Left cardiac atrium (tissue), 4 donors: ENCODE measurements at places on chromosomes 16 and 17. TPM values are rescaled to one million over a fixed set of nuclear protein-coding genes. Genes with fewer than 3 reads are reported as not detected.

Gene MT1A
- 19.0 TPM for total RNA-seq

DNA sequence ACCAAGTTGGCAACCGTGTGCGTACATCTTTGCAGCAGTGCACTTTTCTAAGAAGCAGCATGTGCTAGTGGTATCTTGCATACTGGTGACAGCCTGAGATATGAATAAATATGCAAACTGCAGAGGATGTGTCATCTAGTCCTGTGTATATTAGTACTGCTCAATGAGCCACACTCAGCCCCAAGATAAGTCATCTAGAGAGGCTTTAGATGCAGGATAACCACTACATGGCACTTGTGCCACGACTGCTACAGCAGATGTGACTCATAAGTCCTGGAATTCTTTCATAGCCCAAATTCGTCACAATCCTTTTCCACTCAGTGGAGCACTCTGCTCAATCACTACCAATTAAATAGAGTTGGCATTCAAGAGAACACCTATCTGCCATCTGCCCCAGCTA lies 171.5 kb downstream of the AXIN2 start:
- DNase-seq, result no peak

Gene FOXO3B
- 1.9 TPM for total RNA-seq

Gene CYTH1
- 45.3 TPM for total RNA-seq

Gene TRAPPC2L
- 54.3 TPM for total RNA-seq

Gene MYL4
- total RNA-seq, result 4,221 TPM

DNA sequence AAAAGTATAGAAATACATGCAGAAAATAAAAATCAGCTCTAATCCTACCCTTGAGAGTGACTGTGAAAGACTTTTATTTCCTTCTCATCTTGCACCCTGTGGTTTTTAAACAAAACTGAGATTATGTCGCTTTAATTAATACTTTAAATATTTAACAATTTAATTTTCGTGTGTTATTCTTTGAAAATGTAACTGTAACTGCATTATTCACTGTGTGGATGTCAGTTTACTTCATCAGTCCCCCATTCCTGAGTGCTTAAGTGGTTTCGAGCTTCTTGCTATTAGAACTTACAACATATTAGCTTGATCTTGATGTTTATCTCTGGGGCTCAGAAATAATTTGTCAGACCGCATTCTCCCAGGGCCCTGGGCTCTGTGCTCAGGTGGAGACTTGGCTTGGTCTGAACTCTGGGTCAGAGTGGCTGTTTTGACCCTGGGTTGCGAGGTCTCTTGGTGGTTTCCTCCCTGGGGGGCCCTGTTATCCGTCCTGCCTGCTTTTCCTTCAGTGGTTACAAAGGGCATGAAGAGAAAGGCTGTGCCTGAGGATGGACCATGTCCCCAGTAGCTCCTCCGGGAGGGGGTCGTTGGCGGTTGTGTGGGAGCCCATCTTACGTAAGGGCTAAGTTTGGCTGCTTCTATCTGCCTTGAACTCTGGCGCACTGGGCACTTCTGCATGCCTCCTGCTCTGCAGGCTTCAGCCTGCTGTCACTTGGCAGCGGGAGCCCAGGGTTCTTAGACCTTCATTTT lies 25.7 kb downstream of the AKAP1 start:
- no peak for DNase-seq

Gene BRD7
- total RNA-seq, result 43.4 TPM

GRCh38 chr17:32586666-32587065 lies 99.9 kb downstream of the CDK5R1 start:
- no peak for DNase-seq

Gene FMNL1
- total RNA-seq, result 18.6 TPM

GRCh38 chr17:1872976-1873375 lies 43.2 kb downstream of the RPA1 start:
- DNase-seq, result no peak

GRCh38 chr17:48630925-48631692 lies 5.0 kb upstream of the HOXB9 start:
- DNase-seq, result no peak

DNA sequence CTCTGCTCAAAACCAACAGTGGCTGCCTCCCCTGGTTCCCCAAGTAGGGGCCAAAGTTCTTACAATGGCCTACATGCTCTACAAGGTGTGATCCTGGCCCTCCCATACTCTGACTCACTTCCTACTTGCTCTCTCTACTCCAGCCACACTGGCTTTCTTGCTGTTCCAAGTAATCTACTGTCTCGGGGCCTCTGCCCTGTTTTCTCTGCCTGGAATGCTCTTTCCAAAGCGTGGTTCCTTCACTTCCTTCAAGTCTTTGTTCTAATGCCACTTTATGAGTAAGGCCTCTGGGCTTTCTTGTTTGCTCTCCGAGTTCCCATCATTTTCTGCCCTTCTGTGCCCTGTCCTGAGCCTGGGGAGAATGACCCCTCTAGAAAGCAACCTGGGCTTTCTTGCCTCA lies 4.1 kb upstream of the CDH3 start:
- DNase-seq, result no peak

DNA sequence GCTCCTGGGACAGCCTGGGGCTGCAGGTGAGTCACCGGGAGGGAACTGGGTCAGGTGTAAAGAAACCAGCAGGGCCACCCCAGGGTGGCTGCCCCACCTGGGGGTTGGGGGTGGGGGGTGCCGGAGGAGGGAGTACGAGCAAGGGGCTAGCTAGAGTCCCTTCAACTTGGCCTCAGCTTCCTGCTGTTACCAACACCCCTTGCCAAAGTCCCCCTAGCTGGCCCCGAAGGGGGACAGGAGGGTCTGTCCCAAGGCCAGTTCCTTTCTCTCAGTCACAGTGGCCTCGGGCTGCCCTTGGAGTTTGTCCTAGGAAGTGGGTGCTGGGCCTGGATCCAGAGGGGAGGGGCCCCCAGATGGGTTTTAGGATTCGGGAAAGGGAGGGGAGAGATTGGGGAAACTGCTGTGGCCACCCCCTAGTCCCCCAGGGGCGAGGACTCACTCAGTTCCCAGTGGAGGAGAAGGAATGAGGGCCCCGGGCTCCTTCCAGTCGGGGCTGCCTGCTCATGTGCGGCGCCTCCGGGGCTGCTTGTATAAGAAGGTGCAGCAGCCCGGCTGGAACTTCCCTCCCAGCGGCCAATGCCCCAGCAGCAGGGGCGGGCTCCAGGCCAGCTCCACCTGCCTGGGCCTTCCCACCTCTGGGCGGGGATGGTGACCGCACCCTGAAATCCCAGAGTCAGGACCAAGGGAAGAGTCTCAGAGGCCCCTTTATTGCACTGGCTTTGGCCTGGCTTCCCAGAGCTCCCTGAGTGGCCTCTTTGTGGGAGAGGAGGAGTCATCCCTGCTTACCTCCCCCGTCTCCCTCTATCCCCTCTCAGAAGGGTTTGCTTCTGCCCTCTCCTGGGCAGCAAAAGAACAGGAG lies 7.3 kb downstream of the ARHGAP27 start:
- peak; percentile 63 for DNase-seq

Gene NPW
- not detected for total RNA-seq

- no peak for DNase-seq
These were observed 36.5 kb upstream of the BCAS3 start for GRCh38 chr17:60641126-60641525.

- DNase-seq, result no peak
These were observed 201.5 kb upstream of the AXIN2 start for GRCh38 chr17:65762973-65763372.

GRCh38 chr16:51409001-51409675 lies 258.1 kb upstream of the SALL1 start:
- DNase-seq, result no peak

GRCh38 chr16:83162791-83163190 lies 536.0 kb downstream of the CDH13 start:
- DNase-seq, result no peak

- no peak for DNase-seq
These were observed 4.5 kb upstream of the PHKG2 start for GRCh38 chr16:30743716-30744115.

Gene CSNK2A2
- total RNA-seq, result 32.3 TPM

- no peak for DNase-seq
These were observed 21.2 kb upstream of the ENGASE start for GRCh38 chr17:79053251-79053925.

DNA sequence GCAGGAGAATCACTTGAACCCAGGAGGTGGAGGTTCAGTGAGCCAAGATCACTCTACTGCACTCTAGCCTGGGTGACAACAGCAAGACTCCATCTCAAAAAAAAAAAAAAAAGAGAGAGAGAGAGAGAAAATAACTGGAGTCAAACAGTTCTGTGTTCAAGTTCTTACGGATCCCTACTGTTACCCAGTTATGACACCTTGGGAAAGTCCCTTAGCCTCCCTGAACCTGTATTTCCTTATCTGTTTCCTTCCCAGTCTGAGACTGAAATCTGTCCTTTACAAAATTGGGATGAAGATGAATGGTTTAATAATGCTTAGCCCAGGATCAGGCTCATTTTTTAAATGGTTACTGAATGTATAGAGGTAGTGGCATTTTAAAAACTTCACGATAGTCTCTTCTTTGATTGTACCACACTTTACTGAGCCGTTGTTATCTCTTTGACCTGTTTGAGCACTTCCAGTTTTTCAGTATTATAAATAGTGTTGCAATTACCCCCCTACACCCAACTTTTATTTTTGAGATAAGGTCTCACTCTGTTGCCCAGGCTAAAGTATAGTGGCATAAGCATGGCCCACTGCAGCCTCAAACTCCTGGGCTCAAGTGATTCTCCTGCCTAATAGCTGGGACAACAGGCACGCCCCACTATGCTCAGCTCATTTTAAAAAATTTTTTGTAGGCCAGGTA lies 17.1 kb downstream of the ZNF768 start:
- no peak for DNase-seq

DNA sequence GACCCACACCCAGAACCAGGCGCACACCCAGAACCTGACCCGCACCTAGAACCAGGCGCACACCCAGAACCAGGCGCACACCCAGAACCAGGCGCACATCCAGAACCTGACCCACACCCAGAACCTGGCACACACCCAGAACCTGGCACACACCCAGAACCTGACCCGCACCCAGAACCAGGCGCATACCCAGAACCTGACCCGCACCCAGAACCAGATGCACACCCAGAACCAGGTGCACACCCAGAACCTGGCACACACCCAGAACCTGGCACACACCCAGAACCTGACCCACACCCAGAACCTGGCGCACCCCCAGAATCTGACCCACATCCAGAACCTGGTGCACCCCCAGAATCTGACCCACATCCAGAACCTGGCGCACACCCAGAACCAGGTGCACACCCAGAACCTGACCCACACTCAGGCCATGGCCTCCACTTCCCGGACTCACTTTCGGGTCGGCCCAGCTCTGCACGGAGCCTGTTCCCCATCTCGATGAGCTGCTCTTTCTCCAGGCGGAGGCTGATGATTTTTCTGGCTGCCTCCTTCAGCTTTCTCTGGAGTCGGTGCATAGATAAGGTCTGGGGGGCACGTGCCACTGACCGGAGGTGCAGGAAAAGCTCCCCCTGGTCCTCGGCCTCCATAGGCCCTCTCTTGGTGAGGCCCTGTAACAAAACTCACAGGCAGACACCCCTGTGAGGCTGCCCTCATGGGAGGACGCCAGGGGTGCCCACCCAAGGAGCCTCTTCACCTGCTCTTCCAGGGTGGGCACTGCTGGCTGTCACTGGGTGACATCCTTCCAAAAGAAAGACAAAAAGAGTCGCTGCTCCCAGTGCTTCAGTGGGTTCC lies 53.3 kb upstream of the FASN start:
- no peak for DNase-seq
